ENCODE measurements at places on chromosomes 16 and 17.

DNA sequence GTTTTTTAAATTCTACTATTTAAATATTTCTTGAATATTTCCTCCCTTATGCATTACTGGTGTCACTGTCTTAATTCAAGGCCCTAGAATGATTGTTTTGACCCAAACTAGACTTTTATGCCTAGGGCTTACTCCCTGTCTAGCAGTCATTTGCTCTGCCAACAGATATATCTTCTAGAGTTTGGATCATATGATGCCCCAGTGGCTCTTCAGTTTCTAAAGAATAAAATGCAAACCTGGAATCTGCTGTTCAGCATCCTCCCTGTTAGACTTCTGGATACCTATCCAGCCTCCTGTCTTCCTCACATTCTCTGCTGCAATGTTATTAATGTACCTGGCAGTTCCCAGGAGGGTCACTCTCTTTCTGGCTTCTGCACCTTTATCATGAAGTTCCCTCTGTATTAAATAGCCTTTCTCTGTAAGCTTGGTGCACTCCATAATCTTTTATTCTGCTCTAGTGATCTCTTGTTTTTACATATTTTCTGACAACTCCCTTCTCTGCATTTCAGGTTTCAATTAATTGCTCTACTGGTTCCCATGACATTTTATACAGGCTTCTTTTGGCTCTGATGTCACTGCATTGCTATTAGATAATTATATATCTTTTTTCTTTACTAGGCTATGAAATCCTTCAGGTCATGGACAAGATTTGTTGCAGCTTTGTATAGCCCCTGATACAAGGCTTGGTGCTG is 15.7 kb downstream of the PHKB start:
- no peak for DNase-seq

DNA sequence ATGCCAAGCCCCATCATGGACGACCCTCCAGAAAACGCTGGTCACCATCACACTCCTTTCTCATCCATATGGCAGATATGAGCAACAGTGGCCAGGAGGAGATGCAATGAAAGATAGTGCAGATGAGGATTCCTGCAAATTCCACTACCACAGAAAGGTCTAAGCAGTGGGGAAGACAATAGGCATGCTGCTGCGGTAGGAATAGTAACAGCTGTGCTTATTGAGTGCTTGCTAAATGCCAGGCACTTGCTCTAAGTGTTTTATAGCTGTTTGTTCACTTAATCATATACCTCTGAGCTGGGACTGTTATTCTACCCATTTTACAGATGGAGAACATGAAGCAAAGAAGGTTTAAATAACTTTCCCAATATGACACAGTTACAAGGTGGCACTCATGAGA is 46.6 kb upstream of the AKAP1 start:
- no peak for DNase-seq

- DNase-seq: no peak
Measured at GRCh38 chr16:82510789-82511305, 115.9 kb upstream of the CDH13 start.

DNA sequence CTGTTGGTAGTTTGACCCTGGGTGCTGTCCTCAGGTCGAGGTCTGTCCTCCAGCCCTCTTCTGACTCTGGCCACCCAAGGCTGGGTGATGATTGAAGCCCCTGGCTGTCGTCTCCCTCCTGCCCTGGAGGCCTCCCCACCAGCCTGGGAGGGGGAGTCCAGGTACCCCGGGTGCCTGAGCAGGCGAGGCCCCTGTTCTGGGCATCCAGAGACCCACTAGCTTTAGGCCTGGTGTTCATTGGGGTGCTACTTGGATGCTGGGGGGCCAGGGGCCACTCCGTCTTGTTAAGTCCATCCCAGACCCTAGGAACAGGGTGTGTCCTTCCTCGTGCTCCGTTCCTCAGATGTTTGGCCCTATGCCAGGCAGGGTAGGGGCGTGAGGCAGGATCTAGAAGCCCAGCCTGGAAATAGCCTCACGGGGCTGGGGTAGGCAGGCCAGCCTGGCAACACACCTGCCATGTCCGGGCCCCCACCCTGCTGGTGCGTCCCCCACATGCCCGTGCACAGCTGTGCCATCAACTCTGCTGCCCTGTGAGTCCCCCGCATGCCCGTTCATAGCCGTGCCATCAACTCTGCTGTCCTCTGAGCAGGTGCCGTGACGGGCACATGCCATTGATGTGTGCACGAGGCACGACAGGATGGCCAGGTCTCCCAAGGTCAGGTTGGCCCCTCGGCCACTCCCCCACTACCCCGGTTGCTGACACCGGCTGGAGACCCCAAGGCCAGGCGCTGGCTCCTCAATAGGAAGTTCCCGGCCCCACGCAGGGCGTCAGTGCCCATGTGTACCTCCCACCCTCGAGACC is 36.9 kb downstream of the GINS2 start:
- DNase-seq: no peak

GRCh38 chr16:50326835-50327465 is 41.8 kb downstream of the BRD7 start:
- peak; percentile 68 for DNase-seq
